ENCODE measurements at places on chromosomes 5 and 9.
A peak's percentile ranks its signal among the peaks of the same experiment; 100 is the strongest.

DNA sequence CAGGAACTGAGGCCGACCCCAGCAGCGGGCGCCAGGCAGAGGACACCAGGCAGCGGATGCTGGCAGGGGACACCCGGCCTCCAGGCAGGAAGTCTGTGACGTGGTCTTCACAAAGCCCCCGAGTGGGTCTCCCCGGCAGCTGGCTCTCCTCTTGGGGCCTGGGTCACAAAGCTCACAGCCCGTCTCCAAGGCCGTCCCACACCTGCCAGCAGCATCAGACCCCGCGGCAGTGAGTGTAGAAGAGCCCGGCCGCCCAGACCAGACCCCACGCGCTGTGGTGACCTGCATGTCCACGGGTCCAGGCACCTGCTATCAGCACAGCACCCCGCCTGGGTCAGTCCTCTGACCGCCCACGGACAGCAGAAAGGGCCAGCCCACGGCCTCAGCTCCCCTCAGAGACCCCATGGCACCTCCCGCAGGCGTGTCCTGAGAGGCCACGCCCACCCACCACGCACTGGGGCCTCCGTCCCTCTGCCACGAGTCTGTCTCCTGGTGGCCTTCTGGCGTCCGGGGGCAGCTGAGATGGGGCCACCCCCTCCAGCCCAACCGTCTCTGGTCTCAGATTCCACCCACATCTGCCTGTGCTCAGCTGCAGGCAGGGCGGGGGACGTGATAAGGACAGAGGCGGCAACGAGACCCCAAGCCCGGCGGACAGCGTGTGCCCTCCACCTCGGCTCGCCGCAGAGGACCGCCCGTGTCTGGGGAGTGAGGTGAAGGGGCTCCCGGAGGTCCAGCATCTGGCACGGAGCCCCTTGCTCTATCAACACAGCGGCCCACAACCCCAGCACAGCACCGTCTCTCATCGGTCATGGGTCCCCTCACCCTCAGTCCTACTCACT lies 34.2 kb downstream of the EXD3 start:
- no peak for DNase-seq

GRCh38 chr5:164065266-164065665 lies 559.8 kb downstream of the MAT2B start:
- DNase-seq: no peak

GRCh38 chr5:132495667-132496190 lies 5.2 kb upstream of the IRF1 start:
- DNase-seq: peak; percentile 78

- DNase-seq: no peak
These were observed 29.5 kb downstream of the TGFBI start for GRCh38 chr5:136058039-136058971.

GRCh38 chr5:114561415-114561814 lies 199.5 kb downstream of the KCNN2 start:
- DNase-seq: no peak

GRCh38 chr5:167699432-167699831 lies 592.0 kb upstream of the WWC1 start:
- no peak for DNase-seq

GRCh38 chr9:27572566-27572917 lies 739 bp downstream of the C9orf72 start:
- no peak for DNase-seq

DNA sequence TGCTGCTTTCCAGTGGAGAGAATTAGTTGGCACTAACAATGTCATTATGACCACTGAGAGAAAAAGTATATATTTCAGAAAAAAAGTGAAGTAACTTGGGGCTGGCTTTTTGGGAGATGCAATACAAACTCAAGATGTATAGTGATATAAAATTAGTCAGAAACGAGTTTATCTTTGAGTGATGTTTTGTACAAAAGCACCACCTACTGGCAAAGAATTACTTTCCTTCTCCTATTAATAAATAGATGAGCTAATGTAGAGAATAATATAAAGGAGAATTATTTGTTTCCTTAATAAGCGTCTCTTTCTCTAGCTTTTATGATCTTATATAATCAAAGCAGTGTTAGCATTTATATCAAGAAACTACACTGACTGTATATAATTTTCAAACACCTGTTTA lies 158.8 kb downstream of the MEF2C start:
- DNase-seq: no peak

DNA sequence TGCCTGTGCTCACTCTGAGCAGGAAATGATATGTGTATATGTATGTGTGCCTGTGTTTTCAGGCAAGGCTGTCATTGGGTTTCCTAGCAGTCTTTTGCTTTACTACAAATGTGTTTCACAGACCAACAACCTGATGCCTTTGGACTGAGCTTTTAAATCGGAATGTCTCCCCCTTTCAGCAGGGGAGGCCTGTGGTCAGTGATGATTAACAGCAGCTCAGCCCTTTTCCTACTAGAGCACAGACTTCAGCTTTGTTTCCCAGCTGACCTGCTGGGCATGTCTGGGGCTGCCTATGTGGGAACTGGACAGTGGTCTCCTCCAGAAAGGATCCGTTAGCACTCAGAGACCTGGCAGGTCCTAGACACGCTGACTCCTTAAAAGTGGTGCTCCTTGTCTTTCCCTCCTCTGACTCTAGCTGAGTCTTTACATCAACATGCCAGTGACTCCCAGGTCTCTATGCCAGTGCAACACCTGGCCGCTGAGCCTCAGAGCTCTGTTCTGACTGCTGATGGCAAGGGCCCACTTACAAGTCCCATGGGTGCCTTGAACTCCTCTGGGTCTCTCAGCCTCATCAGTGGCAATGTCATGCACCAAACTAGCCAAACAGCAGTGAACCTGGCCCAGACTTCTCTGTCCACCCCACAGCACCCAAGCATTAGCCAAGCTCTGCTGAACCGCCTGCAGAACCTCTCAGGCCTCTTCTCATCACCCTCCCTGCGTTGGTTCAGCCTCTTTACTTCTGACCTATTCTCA lies 7.7 kb downstream of the MACROH2A1 start:
- no peak for DNase-seq

- no peak for DNase-seq
These were observed 32.8 kb upstream of the SMAD5 start for GRCh38 chr5:136099870-136100269.

DNA sequence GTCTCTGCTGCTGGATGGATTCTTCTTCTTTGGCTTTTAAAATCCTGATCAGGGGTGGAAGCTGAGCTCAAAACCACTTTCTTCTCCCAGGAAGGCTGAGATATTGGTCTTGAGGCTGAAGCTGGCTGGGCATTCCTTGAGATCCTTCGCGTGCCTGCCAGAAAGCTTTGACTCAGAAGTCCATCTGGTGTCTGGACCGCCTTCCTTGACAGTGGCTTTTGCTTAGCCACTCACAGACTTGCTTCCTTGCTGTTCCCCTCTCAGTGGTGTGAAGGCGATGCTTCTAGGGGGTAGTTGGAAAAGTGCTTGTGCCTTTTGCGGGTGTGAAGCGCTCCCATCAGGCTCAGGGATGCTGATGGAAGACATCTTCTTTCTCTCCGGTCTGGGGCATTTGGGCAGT lies 45.9 kb downstream of the RGS3 start:
- no peak for DNase-seq

- DNase-seq: no peak
These were observed 36.0 kb downstream of the POC5 start for GRCh38 chr5:75681125-75681830.

- no peak for DNase-seq
These were observed 34.1 kb upstream of the C5orf47 start for GRCh38 chr5:173954671-173955521.

GRCh38 chr9:92954886-92955285 lies 7.6 kb downstream of the FGD3 start:
- DNase-seq: no peak

GRCh38 chr5:117590944-117591343 lies 1016.3 kb upstream of the SEMA6A start:
- no peak for DNase-seq

DNA sequence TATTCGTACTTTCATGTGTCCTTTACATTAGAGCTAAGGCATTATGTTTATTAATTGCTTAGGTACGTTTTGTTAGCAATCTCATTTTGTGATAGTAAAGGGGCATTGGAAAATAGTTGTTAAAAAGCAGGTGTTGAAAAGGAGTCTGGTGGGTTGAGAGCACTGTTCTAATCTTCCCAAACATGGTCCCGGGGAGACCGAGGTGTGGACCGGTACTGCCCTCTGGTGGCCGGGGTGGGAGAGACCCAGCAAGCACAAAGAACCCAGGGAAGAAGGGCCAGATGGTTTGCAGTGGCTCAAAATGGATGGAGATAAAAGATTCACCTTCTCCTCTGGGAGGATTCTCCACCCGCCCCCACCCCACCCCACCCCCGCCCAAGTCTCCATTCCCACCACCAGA lies 26.1 kb downstream of the IDNK start:
- DNase-seq: peak; percentile 60

GRCh38 chr9:137317718-137318511 lies 15.8 kb upstream of the NRARP start:
- no peak for DNase-seq

- DNase-seq: peak; percentile 42
These were observed 182.7 kb downstream of the GNAQ start for GRCh38 chr9:77848897-77849296.

GRCh38 chr5:89703817-89704216 lies 705.7 kb downstream of the CETN3 start:
- DNase-seq: no peak

- DNase-seq: no peak
These were observed 490.7 kb upstream of the SGCD start for GRCh38 chr5:155836089-155836803.

DNA sequence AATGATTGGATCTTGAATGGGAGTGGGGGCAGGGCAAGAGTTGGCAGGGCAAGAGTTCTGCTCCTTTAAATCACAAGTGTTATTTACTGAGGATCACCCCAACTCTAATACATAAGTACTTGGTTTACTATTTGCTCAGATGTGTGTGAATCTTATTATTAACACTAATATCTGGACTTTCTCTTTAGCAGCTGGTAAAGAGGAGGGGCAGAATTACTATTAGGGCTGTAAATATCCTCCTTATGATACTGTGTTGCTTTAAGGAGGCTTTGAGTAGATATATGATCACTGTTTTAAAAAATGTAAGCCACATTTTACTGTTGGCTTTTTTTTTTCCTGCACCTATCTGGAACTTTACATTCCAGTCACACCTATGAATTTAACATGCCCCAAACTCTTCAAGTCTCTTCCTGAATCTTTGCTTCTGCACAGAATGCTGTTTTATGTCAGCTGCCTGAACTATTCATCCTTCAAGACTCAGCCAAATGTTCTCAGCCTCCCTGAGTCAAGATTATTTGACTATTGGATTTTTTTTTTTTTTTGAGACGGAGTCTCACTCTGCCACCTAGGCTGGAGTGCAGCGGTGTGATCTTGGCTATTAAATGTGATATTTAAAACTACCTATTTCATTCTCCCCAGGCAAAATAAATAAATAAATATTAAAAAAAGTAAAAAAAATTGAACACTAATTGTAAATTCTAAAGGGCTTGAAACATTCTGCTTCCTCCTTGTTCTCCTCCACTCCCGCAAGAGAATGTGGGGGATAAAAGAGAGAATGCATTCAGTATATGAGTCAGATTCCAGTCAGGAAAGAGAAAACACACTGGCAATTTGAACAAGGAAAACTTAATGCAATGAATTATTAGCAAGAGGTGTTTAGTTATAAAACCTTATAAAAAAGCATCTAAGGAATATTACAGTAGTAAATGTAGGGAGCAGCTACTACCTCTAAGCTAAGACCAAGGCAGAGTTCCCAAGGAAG lies 99.3 kb downstream of the FOCAD start:
- DNase-seq: no peak
